ENCODE measurements at places on chromosomes 1 and 21.

- DNase-seq, result no peak
Measured at GRCh38 chr1:41712695-41713094, 206.0 kb downstream of the HIVEP3 start.

- DNase-seq, result no peak
Measured at GRCh38 chr1:93159337-93159736, 20.9 kb downstream of the TMED5 start.

- DNase-seq, result no peak
Measured at GRCh38 chr1:21783679-21784603, 992 bp upstream of the USP48 start.

DNA sequence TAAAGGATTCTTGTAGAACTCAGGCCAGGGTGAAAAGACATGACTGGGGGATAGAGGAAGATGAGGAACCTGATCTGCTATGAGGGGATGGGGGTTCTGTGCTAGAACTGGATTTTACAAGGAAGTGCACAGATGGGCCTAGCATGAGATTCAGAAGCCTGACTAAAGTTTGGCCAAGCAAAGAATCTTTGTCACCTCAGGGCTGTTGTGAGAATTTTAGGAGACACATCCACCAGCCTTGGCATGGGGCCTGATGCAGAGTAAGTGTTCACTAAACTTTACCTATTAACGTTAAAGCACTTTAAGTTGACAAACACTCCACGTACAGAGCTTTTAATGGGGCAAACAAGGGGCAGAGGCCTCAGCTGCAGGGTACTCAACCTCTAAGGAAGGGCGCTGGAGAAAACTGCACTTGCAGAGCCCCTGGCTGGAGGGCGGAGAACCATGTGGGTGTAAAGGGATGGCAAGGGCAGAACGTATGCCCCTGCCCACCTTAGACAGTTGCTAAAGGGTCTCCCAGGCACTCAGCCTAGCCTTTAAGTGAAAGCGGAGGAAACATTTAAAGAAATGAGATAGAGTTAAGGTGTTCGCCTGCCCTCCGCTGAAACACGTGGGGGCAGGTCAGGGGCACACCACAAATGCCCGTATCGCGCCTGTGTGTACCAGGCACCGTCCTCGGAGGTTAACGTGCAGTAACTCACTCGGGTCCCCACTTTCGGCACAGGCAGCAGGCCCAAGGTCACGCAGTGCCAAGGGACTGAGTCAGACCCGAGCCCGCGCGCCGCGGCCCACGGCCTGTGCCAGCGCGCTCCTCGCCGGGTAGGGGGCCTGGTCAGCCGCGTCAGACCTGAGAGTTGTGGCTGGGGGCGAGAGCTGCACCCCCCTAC lies 990 bp upstream of the MRPS6 start:
- DNase-seq, result no peak

DNA sequence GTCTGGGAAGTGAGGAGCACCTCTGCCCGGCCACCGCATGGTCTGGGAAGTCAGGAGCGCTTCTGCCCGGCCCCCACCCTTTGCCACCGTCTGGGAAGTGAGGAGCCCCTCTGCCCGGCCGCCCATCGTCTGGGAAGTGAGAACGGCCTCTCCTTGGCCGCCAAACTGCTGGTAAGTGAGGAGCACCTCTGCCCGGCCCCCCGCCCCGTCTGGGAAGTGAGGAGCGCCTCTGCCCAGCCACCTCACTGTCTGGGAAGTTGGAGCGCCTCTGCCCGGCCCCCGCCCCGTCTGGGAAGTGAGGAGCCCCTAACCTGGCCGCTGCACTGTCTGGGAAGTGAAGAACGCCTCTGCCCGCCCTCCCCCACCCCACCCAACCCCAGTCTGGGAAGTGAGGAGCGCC lies 22.6 kb downstream of the KCNH1 start:
- DNase-seq, result no peak

GRCh38 chr1:50973255-50973654 lies 3.2 kb downstream of the CDKN2C start:
- no peak for DNase-seq

DNA sequence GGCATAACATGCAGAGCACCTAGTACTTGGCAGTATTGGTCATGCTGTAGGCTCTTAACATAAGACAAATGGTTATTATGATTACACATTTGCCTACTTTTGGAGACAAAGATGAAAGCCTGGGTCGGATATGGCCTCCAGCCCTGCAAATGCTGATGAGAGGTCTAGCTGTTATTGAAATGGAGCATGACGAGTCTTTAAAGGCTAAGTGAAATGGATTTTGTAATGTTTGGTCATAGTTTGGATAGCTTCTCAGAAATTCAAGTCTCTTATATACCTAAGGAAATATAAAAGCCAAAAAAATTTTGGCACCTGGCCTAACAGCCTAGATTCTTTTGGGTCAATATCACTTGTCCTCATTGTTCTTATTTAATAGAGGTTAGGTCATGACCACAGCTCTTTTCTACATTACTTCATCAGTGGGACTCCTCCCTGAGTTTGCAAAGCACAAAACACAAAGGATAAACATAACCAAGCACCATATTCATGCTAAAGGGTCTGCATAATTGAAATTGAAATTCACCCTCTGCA lies 69.2 kb upstream of the WLS start:
- no peak for DNase-seq

DNA sequence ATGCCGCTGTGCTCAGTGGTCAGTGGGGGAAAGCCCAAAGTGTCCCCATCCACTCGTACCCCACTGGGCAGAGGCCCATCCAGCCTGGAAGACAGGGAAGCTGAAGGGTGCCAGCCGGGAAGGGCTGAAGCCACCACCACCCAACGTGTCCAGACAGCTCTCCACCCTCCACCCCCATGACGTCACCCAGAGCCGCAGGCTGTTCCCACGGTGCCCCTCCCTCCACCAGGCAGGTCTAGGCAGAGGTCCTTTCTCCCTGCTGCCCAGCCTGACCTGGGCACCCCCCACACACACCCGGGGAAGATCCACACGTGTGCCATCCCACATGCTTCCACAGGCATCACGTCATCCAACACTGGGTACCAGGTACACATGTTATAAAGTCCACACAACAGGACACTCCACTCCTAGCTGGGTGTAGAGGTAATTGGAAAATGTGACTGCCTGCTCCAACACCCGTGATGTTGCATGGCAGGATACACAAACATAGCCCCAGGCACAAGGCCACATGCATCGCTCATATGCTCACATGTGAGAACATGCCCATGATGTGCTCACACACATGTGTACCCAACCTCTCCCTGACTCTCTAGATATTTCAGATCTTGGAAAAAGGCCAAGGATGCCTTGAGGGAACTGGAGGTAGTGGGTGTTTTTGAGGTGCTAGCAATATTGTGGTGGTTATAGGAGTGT lies 5.1 kb upstream of the ARHGAP30 start:
- no peak for DNase-seq

DNA sequence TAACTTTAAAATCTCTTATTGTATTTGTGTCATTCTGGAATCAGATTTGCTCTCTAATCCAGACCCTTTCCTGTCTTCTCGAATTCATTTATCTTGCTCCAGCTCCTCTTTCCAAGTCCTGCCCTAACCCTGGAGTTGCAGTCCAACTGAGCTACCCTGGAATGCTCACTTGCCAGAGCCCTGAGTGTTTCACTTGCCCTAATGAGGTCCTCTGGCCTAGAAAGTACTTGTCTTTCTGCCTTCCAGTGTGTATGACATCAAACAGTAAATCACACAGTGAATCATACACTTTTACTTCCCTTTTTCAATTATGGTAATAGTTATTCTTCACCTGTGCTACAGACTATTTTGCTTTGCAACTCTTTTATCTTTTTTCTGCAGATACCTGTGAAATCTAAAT lies 96.9 kb downstream of the NEK7 start:
- DNase-seq, result no peak

DNA sequence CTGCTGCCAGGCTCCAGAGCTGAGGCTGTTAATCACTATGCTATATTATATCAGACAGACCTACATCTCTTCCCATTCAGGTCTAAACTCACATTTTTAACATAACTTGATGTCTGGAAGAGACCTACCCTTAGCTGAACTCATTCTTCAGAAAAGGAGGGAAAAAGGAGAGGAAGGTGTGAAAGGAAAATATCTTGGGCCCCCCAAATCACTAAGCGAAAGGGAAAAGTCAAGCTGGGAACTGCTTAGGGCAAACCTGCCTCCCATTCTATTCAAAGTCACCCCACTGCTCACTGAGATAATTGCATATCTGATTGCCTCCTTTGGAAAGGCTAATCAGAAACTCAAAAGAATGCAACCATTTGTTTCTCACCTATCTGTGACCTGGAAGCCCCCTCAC lies 222.2 kb downstream of the ASTN1 start:
- DNase-seq, result no peak

- no peak for DNase-seq
Measured at GRCh38 chr21:33824156-33824941, 91.3 kb downstream of the ATP5PO start.
